ENCODE measurements at places on chromosomes 12 and 14. TPM values are rescaled to one million over a fixed set of nuclear protein-coding genes. Genes with fewer than 3 reads are reported as not detected.

DNA sequence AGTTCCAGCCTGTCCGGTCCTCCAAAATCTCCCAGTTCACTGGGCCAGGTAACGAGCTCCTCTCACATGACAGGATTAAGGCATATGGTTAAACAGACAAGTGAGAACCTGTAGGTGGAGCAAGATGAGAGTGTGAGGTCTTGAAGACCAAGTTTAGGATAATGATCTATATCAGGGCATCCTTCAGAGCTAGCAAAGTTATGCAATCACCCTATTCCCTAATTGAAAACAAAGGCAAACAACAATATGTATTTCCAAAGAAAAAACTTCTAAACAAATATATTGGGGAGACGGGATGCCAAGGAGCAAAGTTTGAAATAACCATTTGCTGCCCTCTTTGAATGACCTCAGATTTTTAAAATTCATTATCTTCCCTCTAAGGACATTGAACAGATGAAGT lies 571.2 kb downstream of the BCL11B start:
- no peaks in the 10 kb centered on the region for H3K4me1 ChIP-seq
- no peak overlapping the region for H3K4me3 ChIP-seq
- H3K36me3 ChIP-seq, result no peaks in the 10 kb centered on the region

DNA sequence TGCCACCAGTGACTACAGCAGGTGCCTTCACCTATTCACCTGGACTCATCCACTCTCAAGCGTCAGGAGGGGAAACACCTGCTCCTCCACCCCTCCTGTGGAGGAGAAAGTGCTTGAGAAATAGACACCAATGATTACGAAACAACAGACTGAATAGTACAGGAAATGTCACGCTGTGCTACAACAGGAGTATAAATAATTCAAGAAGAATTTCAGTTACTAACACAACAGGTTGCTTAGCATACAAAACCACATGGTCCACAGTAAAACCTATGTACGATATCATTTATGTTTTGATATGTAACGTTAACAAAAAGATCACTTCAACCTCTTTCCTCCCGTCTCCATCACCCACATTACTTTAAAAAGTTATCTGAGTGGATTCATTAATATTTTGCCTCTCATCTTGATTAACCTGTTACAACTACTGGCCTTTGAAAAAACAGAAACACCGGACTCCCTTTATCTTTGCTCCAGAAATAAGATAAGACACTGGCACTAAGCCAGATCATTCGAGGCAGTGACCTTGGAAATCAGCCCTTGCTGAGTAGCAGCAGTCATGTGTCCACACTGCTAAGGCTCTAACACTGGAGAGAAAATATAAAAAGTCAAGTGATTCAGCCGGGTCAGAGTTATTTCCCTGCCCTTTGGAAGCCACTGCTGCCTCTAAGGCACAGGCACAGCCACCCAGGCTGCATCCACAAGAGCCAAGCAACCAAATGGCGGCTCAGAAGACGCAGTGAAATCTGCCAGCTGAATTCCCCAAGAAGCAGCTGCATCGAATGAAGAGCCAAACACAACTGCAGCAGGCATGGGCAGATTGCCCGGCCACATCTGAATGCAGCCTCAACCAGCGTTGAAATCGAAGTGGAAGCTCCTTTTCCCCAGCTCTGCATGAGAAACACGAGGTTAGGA lies 40.9 kb downstream of the NT5DC3 start:
- peaks cover 47% of the 10 kb centered on the region for H3K4me1 ChIP-seq
- H3K27ac ChIP-seq, result peak overlapping the region; percentile 84
- no peak overlapping the region for H3K4me3 ChIP-seq
- H3K36me3 ChIP-seq, result peaks cover 3% of the 10 kb centered on the region
- no peak for DNase-seq

- DNase-seq, result no peak
- H3K27me3 ChIP-seq, result no peaks in the 10 kb centered on the region
Measured at GRCh38 chr12:100927826-100928225, 133.2 kb downstream of the ANO4 start.

CFAP54 gene
- total RNA-seq, result 3.2 TPM

GLRX5 gene
- 29.4 TPM for total RNA-seq

DNA sequence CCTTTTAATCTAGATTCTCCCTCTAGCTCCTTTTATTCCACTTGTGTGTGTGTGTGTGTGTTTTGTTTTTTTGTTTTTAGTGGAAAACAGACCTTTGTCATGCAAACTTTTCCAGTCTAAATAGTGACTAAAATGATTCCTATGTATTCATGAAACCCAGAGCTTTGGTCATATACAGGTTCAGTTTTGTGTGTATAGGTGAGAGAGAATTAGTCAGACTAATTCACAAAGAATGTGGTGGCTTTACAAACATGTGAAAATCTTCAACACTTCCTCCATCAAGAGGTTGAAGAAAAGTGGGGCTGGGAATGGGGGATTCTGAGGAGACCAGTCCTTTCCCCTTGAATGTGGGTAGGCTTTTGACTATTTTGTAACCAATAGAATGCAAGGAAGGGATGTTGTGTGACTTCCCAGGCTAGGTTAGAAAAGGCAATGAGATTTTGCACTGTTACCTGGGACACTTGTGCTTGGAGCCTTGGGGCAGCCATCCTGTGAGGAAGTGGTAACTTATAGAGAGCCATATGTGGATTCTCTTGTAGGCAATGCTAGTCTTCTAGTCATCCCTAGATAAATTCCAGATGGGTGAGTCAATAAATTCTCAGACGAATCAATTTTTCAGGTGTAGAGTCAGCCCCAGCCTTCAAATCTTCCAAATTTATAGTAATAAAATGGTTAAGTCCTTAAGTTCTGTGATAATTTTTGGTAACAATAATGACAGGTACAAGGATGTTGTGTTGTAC lies 236.1 kb downstream of the CEP128 start:
- no peak overlapping the region for H3K4me3 ChIP-seq
- H3K27me3 ChIP-seq, result no peaks in the 10 kb centered on the region
- H3K27ac ChIP-seq, result no peak overlapping the region
- DNase-seq, result no peak

DNA sequence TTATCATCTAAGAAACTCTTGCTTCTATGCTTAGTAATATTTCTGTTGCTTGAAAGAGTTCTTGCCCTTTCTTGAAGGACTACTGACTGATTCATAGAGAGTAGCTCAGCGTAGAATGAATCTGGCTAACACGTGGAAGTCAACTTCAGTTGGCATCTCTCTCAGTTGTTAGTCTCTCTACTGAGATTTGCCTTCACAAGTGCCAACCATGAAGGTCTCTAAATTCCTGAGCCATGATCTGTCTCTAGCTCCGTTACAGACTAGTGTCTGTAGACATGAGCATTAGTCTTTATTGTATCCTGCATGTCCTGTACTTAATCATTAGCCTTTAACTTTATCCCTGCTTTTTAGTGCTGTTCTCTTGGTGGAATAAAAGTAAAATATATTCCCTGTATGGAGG lies 19.1 kb upstream of the ALX1 start:
- DNase-seq, result no peak

ZNF84 gene
- total RNA-seq, result 24.5 TPM
